ENCODE measurements at places on chromosomes 1 and 21.

DNA sequence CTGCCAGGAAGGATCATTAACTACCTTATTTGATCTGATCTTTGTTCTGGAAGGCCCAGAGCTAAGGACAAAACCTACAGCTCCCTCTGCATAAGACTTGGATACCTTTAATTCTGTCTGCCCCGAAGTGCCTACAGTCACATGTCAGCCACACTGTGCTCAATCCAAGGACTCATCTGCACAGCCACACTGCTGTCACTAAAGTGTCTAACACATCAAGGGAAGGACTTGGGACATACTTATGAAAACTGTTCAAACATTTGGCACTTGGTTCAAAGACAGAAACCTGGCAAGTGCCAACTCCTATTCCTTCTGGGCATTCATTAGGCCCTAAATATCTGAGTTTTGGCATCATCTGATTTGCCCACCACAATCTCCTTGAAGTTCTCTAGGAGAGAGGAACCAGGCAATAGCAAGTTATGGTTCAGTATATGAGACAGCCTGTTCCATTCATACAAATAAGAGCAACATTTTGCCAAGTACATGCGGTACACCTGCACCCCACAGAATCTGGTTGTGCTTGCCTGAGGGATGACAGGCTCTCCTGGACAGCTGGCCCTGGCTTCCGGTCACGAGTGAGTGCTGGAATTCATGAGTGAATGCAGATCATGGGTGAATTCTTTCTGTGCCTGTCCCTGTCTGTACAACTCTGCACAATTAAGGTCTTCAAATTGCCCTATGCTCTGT lies 105.9 kb downstream of the KCNK1 start:
- DNase-seq = no peak

DNA sequence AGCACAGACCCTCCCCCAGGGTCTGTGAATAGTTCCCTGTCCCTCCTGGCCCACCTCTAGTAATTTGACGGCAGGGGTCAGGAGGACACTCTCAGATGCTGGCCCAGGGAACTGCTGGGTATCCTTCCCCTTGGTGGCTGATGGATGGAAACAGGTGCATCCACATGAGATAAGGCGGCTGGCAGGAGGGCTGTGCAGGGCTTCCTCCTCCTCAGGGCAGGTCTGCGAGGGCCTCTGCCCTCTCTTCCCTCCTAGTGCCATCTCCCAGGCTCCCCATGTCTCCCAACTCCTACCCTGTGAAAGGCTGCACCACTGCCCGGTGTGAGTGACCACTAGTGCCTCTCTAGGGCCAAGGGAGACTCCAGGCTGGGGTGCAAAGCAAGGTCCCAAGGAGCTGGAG lies 123.9 kb downstream of the GLIS1 start:
- DNase-seq = no peak

DNA sequence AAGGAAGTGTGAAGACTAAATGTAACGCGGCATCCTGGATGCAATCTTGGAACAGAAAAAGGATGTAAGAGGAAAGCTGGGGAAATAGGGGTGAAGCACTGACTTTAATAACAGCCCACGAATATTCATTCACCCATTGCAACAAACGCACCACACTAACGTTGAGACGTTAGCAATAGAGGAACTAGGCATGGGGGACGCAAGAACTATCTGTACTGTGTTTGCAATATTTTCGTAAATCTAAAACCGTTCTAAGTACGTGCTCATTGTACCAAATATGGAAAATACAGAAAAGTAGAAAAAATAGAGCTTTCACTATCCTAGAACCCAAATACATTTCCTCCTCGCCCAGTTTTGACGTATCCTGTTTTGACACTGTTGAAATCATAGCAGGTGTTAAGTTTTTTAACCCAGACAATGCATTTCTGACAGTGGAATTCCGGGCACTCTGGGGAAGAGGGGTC lies 3.9 kb downstream of the LAPTM5 start:
- DNase-seq = no peak

GRCh38 chr1:6095511-6096242 lies 50.0 kb downstream of the KCNAB2 start:
- DNase-seq = no peak

DNA sequence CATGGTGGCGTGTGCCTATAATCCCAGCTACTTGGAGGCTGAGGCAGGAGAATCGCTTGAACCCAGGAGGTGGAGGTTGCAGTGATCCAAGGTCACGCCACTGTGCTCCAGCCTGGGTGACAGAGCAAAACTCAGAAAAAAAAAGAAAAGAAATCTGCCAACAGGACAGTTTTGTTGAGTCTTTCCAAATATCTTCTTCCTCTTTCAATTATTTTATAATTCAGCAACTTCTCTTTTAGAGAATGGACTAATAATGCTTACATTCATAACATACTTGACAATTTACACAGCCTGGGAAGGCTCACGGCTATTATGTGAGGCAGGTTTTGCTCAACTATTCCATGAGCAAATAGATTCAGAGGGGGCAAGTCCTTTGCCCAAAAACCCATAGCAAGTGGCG lies 18.1 kb downstream of the CNR2 start:
- no peak for DNase-seq
